Suppressor macrophage (primary cell): ENCODE measurements at places on chromosomes 16 and 17.
A peak's percentile ranks its signal among the peaks of the same experiment; 100 is the strongest.

GRCh38 chr17:78537217-78537860 lies 39.9 kb downstream of the DNAH17 start:
- DNase-seq = no peak

DNA sequence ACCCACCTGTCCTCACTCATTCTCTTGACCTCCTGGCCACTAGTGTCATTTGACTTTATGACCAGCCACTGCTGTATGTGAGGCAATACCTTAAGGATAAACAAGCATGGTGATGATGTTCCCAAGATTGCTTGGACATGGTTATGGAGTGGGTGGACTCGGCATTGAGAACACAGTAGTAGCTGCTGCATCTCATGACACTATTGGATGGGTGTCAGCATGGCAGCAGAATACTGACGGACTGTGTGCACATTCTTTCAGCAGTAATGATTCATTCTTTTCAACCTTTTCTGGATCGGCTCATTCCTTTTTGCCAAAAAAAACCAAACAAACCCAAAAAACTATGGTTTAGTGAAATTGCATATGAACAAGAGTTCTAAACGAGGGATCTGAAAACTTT lies 13.5 kb downstream of the SPECC1 start:
- no peak for DNase-seq

- DNase-seq = no peak
These were observed 2.5 kb upstream of the LDHD start for GRCh38 chr16:75118943-75119539.

DNA sequence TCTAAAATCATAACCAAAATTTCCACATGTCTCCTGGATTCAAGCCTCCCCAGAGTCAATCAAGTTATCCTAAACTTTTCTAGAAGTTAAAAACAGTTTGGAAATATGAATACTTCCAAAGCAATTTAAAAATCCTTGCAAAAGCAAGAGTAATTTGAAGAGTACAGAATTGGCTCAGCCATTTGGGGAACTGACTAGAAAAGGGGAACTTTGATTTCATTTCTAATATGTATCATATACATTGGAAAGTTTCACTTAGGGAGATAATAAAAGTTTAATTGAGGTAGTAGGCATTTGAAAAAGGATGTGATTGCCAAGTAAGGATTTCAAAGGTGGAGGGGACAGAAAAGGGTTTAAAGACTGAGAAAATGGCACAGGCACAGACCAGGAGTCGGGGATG lies 9.0 kb upstream of the SLFN12L start:
- peak; percentile 72 for DNase-seq

- no peak for DNase-seq
These were observed 2.2 kb upstream of the ZG16 start for GRCh38 chr16:29775742-29776408.

GRCh38 chr17:17151055-17151454 lies 55.1 kb downstream of the PLD6 start:
- peak; percentile 29 for DNase-seq

DNA sequence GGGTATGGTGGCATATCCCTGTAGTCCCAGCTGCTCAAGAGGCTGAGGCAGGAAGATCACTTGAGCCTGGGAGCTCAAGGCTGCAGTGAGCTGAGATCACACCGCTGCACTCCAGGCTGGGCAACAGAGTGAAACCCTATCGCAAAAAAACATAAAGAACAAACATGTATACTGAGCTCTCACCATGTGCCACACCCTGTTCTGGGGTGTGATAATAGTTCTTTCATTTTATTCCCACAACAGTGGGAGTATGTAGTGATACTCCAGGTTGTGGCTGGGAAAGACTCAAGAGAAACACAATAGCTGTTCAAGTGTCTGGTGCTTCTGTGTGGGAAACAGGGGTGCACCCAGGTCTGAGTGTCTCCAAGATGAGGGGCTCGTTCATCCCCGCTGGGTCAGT lies 90.7 kb downstream of the SOCS1 start:
- no peak for DNase-seq

DNA sequence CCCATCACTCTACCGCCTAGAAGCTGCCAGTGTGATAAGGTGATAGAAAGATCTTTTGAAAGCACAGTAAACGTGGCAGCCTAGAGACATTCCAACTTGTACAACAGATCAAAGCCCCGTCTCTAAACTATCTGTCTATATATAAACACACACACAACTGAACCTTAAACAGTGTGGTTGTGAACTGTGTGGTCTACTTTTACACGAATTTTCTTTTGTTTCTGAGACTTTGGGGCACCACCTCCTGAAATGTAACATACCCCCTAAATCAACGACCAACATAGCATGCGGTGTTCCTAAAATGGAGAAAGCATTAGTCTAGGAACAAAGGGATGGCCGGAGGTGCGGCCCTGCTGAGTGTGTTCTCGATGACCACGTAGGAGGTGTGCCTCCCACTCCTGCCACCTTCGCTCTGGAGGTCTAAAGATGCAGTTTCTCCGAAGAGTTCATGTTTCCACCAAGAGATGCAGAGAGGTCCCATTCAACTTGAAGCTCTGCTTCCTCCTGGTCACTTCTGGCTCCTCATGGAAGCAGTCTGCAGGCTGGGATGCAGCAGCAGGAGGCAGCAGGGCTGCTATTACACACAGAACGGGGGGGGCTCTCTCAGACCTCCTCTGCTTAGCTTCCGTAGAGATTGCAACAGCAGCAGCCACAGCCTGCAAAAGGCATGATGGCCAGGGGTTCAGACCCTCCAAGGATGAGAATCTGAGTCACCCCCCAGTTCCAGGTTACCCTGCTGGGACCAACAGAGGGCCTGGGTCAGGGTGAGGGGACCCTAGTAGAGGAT lies 22.6 kb upstream of the USP10 start:
- no peak for DNase-seq

DNA sequence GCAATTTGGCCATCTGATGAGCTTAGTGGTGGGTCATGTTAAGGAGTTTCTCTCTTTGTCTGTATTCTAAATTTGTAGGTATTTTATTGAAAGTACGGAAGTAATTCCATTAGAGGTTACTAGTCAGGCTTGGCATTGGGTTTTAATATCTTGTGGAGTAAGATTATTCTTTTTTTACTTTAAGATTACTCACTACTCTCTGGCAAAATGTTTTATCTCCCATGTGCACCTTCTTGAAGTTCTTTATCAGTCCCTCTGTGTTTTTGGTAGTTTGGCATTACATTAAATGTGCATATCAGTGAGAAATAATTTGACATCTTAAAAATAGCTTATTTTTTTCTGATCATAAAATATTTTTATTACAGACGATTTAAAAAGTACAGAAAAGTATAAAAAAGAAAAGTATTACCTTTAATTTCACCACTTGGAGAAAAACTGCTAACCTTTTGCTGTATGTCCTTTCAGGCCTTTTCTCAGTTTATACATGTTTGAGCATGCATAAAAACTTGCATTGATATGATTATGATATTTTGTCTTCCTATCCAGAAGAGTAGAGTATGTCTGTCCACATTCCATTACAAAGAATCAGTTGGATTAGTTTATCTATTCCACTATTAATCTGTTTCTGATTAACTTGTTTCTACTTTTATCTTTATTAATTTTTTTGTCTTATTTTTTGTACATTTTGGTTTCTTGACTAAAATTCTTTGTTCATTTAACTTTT lies 198.3 kb downstream of the SPECC1 start:
- no peak for DNase-seq

GRCh38 chr16:66510711-66511601 lies 39.0 kb downstream of the TK2 start:
- DNase-seq = no peak

DNA sequence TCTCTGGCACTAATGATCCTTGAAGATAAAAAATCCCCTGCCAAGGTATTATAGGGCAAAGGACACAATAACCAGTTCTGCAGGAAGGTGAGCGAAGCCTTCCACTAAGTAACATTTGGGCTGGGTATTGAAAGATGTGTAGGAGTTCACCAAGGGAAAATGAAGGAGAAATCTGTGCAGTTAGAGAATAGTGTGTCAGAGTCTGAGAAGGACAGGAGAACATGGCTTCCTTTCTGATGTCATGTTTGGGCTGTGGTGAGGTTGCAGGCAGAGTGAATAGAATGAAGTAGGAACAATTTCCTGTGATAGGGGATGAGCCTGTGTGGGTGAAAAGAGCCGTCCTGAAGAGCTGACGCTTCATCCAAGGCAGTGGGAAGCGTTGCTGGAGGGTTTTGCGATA lies 24.1 kb upstream of the CIITA start:
- no peak for DNase-seq
